ENCODE measurements at places on chromosomes 7 and 10.

GRCh38 chr10:35852721-35853120 is 210.6 kb upstream of the FZD8 start:
- DNase-seq = no peak

DNA sequence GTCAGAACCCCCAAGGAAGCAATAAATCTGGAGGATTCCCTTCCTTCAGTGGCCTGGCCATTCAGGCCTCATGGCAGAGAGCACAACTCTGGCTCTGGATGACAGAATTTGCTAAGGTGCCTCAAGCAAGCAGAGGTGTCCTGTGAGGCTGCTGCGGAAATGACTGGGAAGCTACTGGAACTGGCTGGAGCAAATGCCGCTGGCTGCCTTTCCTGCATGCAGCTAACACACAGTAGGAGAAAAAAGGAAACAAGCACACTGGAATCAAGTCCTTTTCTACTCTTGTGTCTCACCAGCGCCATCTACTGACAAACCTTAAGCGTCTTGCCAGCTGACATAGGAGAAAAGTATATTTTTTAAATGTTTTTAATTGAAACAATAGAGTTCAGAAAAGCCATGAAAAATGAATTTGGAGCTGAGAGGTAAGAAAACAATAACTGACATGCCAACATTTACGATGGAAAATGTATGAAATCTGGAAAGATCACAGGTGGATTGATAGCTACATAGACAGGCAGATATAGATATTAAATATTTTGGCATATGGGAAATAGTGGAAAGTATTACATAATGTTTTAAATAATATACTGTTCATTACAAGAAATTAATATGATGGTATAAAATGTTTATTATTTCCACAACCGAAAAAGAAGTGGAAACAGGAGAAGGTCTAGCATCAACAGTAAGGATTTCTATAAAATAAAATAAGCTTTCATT is 951.6 kb downstream of the ANKRD7 start:
- no peak for DNase-seq

GRCh38 chr7:155961241-155962190 is 149.3 kb upstream of the SHH start:
- no peak for DNase-seq

GRCh38 chr7:34074421-34074820 is 169.1 kb downstream of the BMPER start:
- DNase-seq = no peak

GRCh38 chr10:126156012-126156411 is 232.3 kb downstream of the ADAM12 start:
- no peak for DNase-seq
